SK-N-DZ (cell line): ENCODE measurements at places on chromosomes 2 and 18.

- peak; percentile 68 for DNase-seq
Measured at GRCh38 chr2:156435718-156436496, at the start of gene GPD2. TSS of gene GPD2 (plus strand) at chr2:156436379. CDS start at chr2:156476106, 39,727 bp downstream.

DNA sequence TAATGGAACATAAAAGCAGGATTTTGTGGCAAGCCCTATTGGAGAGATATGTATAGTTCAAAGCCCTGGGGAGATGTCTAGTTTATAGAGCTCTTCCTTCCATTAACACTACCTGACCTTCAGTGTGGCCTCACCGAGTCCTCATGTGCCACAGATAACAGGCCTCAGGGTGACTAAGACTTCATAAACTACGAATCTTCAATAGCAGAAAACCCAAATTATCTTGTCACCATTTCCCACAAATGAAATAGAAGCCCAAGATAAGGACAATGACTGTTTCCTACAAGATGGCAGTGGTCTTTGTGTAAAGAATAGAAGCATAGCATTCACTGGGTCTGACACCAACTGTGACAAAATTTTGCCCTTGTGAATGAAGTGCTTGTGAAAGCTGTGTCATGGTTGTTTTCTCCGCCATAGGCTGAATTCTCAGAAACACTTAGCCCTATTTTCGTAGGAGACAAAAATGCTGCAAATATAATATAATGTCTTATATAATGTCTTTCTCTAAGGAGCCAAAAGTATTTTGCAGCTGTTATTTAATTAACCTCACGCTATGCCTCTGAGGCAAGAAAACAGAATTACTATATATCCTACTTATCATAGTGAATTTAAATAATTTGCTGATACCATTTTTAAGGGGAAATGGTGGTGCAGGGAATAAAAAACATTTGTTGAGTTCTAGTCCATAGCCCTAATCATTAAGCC is 136.7 kb upstream of the CWC22 start:
- DNase-seq: no peak

DNA sequence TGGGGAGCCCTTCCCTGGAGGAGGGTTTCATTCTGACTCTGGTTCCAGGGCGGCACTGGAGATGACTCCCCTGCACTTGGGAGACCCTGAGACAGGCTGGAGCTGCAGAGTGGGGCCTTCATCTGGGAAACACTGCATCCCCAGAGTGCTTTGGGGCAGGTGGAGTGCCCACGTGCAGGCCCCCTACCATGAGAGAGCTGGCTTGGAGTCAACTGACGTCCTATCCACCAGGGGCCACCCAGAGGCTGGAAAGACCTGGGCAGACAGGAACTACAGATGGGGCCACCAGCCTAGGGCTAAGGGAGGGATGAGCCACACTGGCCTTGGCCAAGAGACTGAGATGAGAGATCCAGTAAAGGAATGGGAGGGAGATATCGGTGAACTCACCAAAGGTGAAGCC is 153.8 kb downstream of the ASB1 start:
- no peak for DNase-seq

- no peak for DNase-seq
Measured at GRCh38 chr2:234405462-234405861, 91.4 kb downstream of the ARL4C start.

- no peak for DNase-seq
Measured at GRCh38 chr2:179275253-179276012, 10.8 kb upstream of the SESTD1 start.
